ENCODE measurements at places on chromosomes 12 and 14.
A peak's percentile ranks its signal among the peaks of the same experiment; 100 is the strongest.

GRCh38 chr12:48988030-48988649 lies 10.0 kb downstream of the WNT1 start:
- DNase-seq: no peak

DNA sequence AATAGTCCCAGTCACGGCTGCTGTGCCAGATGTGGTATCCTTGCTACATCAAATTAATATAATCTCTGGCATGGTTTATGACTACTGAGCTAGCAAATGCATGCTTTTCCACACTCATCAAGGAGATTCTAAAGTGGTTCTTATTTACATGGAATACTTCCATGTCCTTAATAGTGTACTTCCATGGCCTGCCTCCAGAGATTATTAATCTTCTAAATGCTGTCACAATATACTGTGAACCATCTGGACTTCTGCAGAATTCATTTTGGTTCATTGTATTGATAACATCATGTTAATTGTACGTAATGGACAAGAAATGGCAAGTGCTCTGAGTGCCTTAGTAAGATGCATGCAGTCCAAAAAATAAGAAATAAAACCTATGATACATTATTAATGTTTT lies 230.8 kb downstream of the NUAK1 start:
- DNase-seq: no peak

DNA sequence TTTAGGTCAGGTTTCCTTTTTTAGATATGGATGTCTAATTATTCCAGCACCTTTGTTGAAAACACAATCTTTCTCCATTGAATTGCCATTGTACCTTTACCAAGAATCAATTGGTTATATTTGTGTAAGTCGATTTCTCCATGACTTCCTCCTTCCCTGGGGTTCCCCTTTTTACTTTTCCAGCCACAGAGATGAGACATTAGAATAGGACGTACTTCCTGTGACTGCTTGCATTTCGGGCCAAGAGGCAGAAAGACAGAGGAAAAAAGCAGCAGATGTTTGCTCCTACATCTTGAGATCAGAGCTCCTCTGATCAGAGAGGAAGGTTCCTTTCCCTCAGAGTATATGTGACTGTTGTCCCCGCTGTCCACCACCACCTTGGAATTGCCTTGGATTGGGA lies 453.7 kb upstream of the RGS6 start:
- DNase-seq: no peak

DNA sequence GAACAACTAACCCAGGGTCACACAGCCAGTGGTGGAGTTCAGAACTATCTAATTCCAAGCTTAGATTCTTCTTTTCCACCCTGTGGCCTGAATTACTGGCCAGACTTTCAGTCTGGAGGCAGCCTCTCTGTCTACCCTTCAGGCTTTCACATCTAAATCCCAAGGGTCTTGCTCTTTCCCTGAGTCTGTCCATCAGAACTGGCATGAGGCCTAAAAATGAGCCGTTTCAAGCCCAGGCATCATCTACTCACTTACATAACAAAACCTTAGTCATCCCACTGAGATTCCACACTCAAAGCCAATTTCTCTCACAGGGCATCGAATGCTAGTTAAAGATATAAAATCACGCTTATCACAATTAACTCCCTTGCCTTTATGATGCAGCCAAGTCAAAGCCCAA lies 1.3 kb upstream of the PTGDR start:
- DNase-seq: peak; percentile 47

DNA sequence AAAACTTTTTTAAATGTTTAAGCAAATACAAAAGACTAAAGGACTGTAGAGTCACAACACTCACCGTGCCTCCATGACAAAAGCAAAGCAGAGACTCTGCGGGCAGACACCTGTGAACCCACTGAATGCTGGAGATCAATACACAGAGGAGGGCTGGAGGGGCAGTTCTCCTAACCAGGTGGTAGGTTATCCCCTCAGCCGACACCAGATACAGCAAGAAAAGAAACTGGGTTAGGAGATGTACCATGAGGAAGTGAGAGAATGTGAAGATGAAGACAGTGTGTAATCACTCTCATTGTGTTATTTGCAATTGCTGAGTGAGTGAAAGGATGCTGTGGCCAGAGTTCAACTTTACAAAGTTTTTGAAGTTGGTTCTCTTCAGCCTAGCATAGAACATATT lies 480.3 kb downstream of the BCL11B start:
- no peak for DNase-seq

DNA sequence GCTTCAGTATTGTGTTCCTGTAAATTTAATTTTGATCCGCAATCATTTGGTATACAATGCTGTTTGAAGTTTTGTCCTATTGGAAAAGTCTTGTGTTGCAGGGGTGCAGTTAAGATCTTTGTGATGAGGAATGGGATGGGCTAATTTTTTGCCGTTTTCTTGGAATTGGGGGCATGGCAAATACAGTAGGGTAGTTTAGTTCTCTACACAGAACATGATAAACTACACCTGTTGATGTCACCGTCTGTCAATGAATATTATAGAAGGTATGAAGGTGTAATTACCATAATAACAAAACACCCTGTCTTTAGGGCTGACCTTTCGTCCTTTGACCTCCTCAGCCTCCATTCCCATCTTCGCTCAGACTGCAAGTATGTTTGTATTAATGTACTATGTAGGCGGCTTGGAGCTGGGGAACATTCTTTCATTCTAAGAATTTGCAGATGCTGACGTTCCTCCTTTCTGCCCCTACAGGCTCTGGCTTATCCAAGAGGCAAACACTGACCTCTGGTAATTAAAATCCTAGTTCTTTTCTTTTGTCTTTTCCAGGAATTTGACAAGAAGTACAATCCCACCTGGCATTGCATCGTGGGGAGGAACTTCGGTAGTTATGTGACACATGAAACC lies 1.7 kb downstream of the DYNLL1 start:
- DNase-seq: no peak

DNA sequence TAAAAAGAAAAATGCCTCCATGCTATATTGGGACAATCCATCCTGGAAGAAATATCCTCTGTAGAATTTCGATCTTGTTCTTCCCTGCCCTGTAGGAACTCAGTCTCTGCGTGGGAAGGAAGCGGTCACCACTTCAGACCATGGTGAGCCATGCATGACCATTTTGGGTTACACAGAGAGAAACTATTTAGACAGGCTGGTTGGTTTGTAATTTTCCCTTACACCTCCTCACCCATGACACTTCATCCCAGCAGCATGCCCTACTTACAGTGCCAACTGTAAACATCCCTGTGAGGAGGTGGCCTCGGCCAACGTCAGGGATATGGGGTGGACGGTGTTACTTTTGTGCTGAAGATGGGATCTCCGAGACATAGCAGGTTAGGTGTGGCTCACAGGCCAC lies 121.4 kb downstream of the SMOC1 start:
- DNase-seq: no peak

DNA sequence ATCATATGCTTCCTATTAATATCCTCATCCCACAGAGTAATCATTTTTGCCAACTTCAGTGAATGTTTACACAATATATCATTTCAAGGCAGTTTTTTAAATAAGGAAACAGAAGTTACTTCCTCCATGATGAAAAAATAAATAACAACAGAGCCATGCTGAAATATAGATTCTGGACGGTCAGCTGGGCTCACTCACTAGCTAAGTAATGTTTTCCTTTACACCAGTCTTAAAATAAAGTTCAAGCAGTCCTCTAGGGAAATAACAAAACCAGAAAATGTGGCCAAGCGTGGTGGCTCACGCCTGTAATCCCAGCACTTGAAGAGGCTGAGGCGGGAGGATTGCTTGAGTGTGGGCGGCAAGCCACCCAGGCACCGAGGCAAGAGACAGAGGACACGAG lies 28.7 kb downstream of the AICDA start:
- DNase-seq: no peak
